IMR-90 (cell line): ENCODE measurements at places on chromosomes 5 and 9. TPM values are rescaled to one million over a fixed set of nuclear protein-coding genes. Genes with fewer than 3 reads are reported as not detected.

Gene EXD3
- 1.1 and 1.7 TPM in 2 replicates for total RNA-seq

Gene TOR1A
- 27.1 and 34.4 TPM in 2 replicates for total RNA-seq

Gene DMGDH
- total RNA-seq: under 0.01 and 0.18 TPM in 2 replicates

Gene FOXD4L4
- total RNA-seq: under 0.01 TPM in 1 of 2 replicates, not detected in the other

Gene SLC6A7
- total RNA-seq: under 0.01 TPM in 1 of 2 replicates, not detected in the other

Gene CAMK4
- 4.8 and 6.7 TPM in 2 replicates for total RNA-seq

Gene TRPM6
- under 0.01 TPM in 2 replicates for total RNA-seq

Gene ADAMTS19
- total RNA-seq: under 0.01 and 0.28 TPM in 2 replicates

Gene PNPLA7
- total RNA-seq: under 0.01 TPM in 2 replicates
